ENCODE measurements at places on chromosomes 4 and X.
A peak's percentile ranks its signal among the peaks of the same experiment; 100 is the strongest.

DNA sequence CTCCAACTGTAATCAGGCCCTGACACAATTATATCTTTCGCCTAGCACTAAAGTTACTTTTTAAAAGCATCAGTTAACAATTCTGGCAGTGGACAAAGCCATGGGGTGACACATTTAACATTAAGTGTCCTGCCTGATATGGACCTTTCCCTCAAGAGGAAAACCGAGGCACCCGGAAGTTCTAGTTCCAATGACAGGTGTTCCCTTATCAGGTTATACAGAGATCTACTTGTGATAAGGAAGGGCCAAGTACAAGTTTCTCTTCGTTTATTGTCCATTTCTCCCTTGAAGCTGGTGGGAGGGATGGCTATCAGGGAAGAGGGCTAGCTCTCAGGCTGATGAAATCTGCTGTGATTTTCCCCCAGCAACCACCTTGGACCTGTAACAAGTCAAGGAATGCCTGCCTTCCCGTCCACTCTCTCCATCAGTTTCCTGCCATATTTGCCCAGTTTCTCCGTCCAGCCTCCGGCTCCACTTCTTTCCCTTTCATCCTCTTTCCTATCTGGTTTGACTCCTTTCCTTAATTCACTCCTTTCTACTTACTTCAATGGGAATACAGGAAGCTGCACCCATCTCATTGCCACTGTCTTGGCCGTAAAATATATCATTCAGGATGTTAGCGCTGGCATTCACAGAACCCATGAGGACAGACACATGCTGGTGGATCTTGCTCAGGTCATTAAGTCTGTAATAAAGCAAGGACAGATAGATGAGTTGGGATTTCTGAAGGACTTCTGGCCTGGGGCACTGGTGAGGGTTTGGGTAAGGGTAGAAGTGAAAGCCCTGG, 95.0 kb downstream of the DGKK start:
- no peak for DNase-seq

GRCh38 chr4:65023081-65023480, 613.8 kb upstream of the TECRL start:
- DNase-seq = no peak

- DNase-seq = no peak
Measured at GRCh38 chr4:145694929-145695328, 15.0 kb downstream of the C4orf51 start.

DNA sequence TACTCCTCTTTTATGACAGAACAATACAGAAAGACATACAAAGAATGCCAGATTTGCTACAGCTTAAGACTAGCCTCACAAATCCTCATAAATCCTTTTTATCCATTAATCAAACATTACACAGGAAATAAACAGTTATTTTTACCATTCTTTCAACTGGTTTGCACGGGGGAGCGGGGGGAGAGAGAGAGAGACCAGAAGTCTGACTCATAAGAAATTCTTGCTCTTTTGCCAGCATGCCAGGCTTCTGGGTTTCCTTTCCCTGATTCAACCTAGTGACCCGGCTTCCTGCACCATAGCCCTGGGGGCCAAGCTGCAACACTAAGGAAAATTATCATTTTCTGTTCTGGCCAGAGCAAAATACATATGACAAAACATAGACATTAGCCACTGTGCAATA, 6.8 kb upstream of the RRAGB start:
- DNase-seq = no peak

DNA sequence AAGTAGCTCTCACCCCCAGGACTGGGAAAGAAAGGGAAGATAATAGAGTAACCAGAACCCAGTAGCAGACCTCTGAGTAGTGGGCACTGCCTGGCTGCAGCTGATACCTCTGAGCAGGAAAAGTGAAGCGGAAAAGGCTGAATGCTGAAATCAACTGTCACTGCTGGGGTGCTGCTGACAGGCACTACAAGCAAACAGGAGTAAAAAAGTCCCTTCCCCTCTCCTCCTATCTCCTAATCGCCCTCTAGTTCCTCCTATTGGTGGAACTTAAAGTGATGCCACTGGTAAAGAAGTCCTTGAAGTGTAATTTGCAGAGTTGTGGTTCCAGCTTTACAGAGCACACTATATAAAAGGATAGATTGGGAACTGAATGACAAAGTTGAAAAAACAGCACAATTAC, 32.8 kb upstream of the GLRB start:
- no peak for DNase-seq

DNA sequence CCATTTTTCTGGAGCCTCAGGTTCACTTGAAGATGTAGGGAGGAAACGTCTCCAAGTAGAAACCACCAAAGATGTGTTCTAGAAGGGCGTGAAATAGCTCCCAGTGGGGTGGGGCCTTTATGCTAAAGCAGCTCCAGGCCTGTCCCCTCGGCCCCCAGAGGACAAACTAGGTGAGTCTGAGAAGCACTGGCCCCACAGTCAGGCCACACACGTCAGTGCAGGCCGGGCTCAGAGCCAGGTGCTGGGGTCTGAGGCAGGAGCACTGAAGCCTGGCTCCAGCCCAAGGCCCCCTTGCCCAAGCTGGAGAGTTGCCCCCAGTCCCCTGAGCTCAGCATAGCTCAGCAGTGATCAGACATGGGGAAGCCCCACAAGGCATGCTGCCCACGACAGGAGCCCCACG, 95.4 kb upstream of the PSAPL1 start:
- DNase-seq = no peak

DNA sequence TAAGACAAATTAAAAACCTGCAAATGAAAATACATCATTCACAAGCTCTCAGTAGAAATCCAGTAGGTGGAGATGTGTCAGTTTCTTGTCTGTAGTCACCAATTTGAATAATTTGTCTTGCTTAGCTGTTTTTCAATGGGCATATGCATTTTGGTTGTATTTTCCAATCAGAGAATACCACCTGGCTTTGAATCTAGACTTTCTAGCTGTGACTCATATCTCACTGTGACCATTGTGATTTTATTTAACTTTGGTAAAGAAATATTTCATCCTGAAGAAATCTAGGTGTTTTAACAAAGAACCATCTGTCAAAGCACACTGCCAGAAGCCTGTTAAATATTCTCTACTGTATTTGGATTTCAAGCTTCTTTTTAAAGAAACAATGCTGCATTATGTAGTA, 1650.6 kb upstream of the IGFBP7 start:
- no peak for DNase-seq

GRCh38 chr4:141497627-141498026, 138.8 kb upstream of the IL15 start:
- DNase-seq = no peak

DNA sequence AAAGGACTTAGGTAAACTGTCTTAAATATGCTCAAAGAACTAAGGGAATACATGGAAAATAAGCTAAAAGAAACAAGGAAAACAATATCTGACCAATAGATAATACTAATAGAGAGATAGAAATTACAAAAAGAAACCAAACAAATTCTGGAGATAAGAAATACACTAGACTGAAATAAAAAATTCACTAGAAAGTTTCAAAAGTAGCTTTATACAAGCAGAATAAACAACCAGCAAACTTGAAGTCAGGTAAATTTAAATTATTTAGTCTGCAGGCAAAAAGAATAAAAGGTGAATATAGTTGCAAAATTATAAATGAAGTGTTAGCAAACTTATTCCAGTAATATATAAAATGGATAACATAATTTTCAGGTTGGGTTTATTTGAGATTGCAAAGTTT, 760.9 kb upstream of the INTU start:
- no peak for DNase-seq

- no peak for DNase-seq
Measured at GRCh38 chrX:8673201-8673600, 58.7 kb downstream of the ANOS1 start.

DNA sequence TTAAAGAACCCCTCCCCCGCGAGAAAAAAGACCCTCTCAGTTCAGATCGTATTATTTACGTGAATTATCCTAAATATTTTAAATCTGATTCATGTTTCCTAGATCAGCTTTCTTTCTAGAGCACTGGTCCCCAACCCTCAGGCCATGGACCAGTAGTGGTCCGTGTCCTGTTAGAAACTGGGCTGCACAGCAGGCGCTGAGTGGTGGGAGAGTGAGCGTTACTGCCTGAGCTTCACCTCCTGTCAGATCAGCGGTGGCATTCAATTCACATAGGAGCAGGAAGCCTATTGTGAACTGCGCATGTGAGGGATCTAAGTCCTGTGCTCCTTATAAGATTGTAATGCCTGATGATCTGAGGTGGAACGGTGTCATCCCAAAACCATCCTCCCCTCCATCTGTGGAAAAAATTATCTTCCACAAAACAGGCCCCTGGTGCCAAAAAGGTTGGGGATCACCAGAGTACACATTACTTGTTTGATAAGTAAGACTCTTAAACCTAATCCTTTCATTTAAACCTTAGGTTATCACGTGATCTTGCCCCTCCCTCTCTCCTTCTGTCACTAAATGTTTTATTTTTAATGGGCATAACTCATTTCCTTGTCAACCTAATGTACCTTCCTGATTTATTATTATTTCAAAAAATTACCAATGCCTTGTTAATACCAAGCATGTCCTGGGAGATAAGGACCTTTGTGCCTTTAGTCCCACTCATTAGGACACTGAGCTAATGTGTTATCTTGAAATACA, 442.9 kb downstream of the TLL1 start:
- DNase-seq = no peak

DNA sequence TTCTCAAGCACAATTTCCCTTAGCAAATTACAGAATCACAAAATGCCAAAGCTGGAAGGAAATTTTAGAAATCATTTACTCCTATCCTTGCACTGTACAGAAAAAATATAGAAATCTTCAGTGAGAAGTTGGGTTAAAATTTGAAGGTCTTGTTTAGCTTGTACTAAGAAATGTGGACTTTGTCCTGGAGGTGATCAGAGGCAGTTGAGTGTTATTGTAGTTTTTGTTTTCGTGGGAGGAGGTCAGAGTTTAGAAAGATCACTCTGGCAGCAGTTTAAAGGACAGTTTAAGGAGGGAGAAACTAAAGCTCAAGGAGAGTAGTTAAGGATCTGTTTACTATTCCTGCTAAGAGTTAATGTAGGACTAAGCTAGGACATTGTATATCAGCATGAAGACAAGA, 54.4 kb upstream of the CXorf51B start:
- no peak for DNase-seq

GRCh38 chr4:8073206-8073863, 85.3 kb downstream of the ABLIM2 start:
- DNase-seq = no peak

GRCh38 chrX:9687899-9688298, 77.7 kb downstream of the GPR143 start:
- DNase-seq = no peak

- no peak for DNase-seq
Measured at GRCh38 chr4:1291996-1292702, 2.5 kb downstream of the MAEA start.

DNA sequence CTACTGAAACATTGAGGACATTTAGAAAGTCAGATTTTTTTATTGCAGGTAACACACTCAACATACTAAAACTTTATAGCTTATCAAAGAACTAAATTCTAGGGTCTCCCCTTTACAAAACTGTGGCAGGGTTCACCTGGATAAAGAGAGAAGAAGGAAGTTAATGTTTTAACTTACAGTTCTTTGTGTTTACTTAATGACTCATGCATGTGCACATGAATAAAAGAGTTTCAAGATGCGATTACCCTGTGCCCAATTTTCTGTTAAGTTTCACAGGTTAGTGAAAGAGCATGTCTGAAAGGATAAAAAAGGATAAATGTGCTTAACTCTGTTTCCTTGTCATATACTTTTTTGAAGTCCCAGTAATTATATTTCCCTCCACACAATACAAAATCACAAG, 16.8 kb downstream of the DCAF8L1 start:
- no peak for DNase-seq

- DNase-seq = no peak
Measured at GRCh38 chr4:147530723-147531122, 49.8 kb downstream of the EDNRA start.

- no peak for DNase-seq
Measured at GRCh38 chr4:173091958-173092357, 76.7 kb upstream of the GALNT7 start.

DNA sequence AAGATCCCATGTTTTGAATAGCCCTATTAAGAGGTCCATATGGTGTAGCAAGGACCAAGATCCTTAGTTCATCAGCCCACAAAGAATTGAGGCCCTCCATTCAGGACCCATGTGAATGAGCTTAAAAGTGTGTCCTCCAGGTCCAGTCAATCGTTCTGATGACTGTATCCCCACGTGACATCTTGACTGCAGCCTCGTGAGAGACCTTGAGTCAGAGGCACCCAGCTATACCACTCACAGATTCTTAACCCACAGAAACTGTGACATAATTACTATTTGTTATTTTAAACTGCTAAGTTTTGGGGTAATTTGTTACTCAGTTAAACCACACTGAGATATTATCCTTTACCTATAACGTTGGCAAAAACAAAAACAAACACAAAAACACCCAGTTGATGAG, 62.4 kb downstream of the ZNF182 start:
- no peak for DNase-seq

- no peak for DNase-seq
Measured at GRCh38 chr4:171719691-171720090, 93.5 kb upstream of the GALNTL6 start.

- DNase-seq = no peak
Measured at GRCh38 chrX:129065895-129066294, 457.4 kb downstream of the SMARCA1 start.

GRCh38 chr4:6195602-6196319, 4.6 kb downstream of the JAKMIP1 start:
- no peak for DNase-seq

DNA sequence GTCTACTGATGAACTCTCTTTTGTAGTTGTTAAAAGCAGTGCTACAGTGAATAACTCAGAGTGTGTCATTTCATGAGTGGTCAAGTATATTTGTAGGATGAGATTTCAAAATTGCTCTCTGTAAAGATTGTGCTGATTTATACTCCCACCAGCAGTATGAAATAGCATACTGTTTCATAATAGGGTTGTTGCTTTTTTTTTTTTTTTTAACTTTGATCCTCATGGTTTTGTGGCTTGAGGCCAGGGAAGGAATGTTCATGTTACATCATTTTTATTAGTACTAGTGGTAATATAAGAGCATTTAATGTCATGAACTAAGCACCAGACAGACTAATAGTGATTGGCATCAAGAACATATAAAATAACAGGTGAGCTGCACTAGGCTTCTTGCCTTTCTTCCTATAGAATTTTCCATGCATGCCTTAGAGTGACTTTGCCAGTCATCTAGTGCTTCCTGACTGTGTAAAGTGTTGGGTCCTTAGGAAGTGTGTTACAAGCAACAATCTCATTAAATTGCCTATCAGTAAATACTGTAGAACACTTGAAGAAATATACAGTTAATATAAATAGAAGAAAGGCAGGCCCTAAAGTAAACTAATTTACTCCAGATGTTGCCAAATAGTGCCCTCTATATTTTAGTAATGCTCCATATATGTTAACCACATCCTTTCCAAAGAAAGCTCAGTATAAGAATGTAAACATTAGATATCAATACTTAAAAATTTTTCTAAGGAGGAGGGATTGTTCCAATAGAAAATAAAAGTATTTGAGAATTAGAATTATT, 38.6 kb upstream of the MSMO1 start:
- DNase-seq = no peak

DNA sequence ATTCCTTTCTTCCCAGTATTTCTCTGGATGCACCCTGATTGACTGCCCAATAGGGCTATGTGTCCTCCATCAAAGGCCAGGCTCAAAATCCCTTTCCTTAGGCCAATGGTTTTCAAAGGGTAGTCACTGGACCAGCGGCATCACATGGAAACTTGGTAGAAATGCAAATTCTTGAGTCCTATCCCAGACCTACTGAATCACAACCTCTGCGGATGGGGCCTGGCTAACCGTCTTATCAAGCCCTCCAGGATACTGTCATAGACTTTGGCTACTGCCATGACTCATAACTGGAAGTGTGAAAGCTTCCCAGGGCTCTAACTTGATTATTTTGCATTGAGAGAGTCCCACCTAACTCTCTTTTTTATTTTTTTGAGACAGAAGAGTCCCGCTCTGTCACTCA, 71.9 kb upstream of the TFDP3 start:
- no peak for DNase-seq

GRCh38 chr4:54657551-54658251, at the start of gene KIT:
TSS of gene KIT (plus strand) at chr4:54657957. CDS start at chr4:54658015, 58 bp downstream.
- DNase-seq = peak; percentile 66

Data from suprapubic skin (tissue), 4 donors.